ENCODE measurements at places on chromosomes 7 and 10.

DNA sequence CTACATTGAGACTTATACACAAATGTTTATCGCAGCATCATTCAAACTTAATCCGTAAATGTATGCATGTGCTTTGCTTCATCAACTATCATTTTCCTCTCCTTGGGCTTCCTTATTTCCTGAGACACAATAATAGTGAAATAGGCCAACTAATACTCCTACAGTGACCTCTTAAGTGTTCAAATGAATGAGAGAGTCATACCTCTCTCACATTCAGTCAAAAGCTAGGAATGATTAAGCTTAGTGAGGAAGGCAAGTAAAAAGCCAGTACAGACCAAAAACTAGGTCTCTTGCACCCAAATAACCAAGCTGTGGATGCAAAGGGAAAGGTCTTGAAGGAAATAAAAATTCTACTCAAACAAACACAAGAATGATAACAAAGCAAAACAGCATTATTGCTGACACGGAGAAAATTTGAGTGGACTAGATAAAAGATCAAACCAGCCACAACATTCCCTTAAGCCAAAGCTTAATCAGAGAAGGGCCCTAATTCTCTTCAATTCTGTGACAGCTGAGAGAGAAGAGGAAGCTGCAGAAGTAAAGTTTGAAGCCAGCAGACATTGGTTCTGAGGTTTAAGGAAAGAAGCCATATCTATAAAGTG lies 72.3 kb downstream of the GLCCI1 start:
- no peak for DNase-seq

DNA sequence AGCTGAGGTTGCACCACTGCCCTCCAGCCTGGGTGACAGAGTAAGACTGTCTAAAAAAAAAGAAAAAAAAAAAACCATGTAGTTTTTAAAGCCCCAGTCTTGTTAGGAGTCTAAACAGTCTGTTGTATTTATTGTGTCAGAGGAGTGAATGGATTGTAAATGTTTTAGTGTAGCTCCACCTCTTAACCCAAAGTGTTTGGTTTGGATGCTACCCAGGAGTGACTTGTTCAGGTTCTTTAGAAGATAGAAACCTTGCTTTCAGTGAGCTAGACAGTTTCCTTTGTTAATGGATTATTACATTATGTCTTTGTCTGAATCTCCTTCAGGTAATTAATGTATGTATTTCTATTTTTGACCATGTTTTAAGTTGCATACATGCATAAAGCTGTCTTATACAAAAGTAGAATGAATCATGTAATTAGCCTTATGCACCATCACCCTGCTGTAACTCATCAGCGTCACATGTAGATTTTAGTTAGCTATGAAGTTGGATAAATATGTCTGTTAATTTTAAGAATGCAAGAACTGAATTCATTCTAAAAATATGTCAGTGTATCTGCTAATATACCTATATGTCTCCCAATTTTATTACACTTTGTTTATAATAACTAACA lies 97.7 kb downstream of the TAF3 start:
- no peak for DNase-seq

- no peak for DNase-seq
Measured at GRCh38 chr7:36887233-36887632, 162.9 kb upstream of the AOAH start.

GRCh38 chr7:99990460-99990852 lies 14.6 kb upstream of the AZGP1 start:
- no peak for DNase-seq

GRCh38 chr10:24383681-24384106 lies 174.8 kb downstream of the KIAA1217 start:
- peak; percentile 92 for DNase-seq

DNA sequence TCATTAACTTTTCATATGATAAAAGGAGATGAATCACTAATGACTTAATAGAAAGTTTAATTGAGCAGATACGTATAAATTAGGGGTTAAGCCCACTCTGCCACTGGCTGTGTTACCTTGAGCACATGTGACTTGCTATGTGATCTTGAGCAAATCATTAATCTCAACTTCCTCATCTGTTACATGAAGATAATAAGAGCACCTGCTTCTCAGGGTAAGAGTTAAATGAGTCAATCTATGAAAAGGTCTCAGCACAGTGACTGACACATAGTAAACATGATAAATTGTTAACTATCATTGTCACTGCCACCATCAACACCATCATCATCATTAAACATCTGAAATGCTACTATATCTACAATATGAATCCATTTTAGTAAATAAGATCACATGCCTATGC lies 110.8 kb downstream of the TPK1 start:
- DNase-seq, result no peak

DNA sequence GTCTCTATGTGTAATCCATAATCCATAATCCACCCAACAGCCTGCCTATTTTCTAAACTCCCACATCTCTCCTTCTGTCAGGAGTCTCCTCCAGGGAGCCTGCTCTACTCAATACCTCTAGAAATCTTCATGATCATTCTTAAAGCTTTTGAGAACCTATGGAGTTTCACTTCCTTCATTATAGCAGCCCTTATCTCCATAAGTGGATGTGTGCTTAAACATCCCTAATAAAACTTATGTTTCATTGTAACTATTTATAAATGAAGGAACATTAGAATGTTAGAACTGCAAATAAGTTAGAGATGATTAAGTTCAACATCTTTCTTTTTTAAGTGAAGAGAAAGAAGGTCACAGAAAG lies 8.5 kb downstream of the CPED1 start:
- DNase-seq, result no peak

GRCh38 chr10:92830478-92831389 lies 17.6 kb upstream of the EXOC6 start:
- no peak for DNase-seq

DNA sequence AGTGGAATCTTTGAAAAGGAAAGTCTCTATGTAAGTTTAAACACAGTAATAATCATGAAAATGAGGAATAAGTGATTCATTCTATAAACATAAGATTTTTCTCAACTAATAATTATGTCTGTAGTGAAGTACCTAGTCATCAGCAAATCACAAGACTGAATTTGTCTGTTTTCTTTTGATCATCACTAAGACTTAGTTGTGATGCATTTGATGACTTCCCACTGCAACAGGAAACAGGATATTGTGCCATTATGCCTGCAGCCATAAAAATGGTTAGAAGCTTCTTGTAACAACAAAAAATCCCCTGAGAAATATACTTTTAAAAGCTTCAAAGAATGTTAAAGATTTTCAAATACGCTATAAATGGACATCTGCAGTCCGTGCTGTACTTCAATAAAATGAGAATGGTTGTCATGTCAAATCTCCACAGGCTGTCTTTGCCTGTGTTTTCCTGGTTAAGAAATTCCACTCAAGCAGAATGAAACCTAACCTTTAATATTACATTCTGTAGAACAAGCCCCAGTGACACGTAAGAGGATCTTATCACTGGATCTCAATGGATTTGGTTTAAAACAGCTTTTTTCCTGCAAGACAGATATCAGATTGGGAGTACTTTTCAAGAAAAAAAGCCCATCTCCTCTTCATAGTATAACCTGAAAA lies 1262.3 kb upstream of the PHF14 start:
- DNase-seq, result no peak

DNA sequence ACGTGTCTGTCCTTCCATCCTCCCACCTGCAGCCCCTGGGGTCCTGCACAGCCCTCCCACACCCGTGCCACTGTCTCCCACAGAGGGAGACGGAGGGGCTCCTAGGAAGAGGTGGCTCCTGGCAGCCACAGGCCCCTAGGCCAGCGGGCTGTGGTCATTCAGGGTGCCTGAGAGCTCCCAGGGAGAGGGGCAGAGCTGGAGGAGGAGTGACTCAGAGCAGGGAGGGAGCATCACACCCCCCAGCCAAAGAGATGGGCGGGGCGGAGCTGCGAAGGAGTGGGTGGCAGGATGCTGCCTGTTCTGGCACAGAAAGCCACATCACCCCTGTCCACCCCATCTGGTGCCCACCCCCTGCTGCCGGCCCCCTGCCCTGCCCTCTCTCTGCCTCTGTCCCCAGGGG lies 50.5 kb downstream of the STK32C start:
- no peak for DNase-seq

GRCh38 chr7:8190119-8190895 lies 71.7 kb downstream of the ICA1 start:
- no peak for DNase-seq

GRCh38 chr7:42790196-42790595 lies 121.7 kb downstream of the C7orf25 start:
- no peak for DNase-seq

DNA sequence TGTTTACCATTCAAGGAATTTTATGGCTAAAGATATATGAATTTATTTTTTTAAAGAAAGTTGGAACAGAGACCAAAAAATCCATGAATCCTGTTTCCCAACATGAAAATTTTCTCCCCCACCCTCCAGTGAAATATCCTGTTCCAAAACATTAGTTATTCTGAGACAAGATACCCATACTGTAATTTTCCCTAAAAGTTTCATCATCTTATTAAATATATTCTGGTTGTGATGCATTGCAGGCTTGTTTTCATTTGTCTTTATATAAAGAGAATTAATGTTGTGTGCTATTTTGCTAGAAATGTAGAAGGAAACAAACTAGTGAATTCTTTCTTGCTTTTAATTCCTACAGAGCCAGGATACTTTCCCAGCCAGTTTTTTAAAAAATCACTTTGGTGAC lies 106.6 kb downstream of the EXOC4 start:
- DNase-seq, result no peak

DNA sequence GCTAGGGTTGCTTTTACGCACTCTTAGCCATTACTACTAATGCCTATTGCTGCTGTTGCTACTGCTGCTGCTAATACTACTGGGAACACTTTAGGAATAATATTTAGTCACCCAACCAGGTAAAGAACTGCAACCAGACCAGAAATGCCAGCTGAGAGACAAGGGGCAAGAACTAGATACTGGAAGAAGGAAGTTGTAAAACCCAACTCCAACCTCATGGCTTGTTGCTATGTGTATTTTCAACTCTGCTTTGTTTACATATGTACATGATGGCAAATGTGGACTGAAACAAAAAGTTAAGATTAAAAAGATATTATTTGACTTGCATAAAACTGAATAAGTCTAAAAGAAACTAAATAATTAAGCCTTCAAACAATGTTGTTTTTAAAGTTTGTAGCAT lies 177.7 kb downstream of the GNAT3 start:
- DNase-seq, result no peak

- no peak for DNase-seq
Measured at GRCh38 chr7:109745677-109746410, 1176.2 kb downstream of the DNAJB9 start.

- no peak for DNase-seq
Measured at GRCh38 chr10:133040198-133040597, 47.5 kb upstream of the ADGRA1 start.
